ENCODE measurements at places on chromosomes 2 and 18.

DNA sequence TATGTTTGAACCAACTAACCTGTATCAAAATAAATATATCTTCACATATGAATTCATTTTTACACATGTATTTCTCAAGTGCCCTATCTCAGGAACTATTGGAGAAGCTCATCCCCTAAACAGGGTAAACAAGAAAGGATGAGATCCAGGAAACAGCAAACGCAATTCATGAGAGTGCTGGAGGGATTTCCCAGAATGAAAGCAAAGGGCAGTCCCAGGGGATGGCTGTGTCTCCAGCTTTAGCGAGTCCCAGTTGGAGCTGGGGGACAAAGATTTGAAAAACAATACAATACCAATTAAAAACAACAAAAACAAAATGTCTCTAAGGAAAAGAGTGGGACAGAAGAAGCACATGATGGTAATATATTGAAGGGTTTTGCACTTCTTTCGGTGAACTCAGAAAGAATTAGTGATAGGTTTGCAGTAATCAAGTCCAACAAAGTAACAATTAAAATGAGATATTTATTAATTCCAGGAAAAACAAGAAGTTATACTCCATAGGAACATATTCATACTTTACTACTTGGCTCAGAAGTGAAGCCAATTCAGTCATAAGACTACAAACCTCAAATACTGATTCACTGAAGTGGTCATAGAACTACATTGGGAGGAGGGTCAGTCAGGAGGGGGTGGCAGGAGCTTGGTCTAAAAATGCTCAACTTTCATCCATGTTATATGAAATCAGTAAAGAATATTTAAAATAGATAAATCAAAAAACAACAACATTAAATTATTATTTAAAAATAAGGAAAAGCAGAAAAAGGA, 73.1 kb upstream of the PDE1A start:
- DNase-seq = no peak

DNA sequence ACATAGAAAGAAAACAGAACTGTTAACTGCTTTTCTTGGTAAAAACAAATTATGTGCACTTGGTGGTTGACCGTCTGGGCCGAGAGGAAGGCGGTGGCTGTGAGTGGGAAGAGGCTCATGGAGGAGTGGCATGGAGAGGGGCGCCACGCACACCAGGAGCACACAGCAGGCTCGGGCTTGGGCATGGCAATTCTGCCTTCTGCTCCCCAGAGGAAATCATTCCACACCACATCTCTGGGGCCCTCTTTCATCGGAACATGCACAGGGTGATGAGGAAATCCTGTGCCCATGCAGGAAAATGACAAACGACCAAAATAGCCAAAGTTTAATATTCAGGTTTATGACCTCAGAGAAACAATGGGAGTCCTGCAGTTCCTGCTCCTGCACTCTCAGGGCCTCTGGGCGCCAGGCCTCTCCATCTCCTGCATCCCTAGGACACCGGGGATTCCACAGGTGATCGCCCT, 26.4 kb downstream of the WDFY1 start:
- DNase-seq = no peak

- no peak for DNase-seq
Observed at GRCh38 chr2:238941262-238941792, 93.4 kb downstream of the TWIST2 start.

GRCh38 chr2:213247566-213247965, 36.7 kb upstream of the SPAG16 start:
- DNase-seq = no peak

DNA sequence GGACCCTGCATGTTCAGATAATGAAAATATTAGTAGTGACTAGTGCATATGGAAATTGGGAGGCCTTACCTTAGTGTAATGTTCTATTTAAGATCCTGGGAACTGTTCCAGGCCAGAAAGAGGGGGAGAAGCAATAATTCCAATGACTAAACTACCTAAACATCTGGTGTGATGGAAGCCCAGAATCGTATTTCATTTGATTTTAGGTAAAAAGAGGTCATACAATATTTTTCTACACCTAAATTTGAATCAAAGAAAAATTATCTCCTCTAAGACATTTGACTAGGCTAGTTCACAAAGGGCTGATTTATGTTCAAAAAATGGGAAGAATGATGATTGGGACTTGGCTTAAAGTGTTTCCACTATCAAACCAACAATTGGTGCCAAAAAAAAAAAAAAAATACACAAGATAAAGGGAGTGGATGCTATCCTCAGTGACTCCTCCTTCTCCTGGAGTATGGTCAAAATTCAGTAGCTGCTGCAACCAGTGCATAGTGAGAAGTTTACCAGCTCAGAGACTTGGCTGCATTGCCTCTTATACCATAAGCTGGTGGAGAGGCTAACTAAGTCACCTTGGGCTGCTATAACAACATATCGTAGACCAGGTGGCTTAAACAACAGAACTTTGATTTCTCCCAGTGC, 1038.3 kb upstream of the ACVR2A start:
- DNase-seq = no peak

All from GM12878 (cell line).